ENCODE measurements at places on chromosomes 3 and 15.
A peak's percentile ranks its signal among the peaks of the same experiment; 100 is the strongest.

- DNase-seq = no peak
Measured at GRCh38 chr15:49288391-49288790, 118.3 kb downstream of the GALK2 start.

DNA sequence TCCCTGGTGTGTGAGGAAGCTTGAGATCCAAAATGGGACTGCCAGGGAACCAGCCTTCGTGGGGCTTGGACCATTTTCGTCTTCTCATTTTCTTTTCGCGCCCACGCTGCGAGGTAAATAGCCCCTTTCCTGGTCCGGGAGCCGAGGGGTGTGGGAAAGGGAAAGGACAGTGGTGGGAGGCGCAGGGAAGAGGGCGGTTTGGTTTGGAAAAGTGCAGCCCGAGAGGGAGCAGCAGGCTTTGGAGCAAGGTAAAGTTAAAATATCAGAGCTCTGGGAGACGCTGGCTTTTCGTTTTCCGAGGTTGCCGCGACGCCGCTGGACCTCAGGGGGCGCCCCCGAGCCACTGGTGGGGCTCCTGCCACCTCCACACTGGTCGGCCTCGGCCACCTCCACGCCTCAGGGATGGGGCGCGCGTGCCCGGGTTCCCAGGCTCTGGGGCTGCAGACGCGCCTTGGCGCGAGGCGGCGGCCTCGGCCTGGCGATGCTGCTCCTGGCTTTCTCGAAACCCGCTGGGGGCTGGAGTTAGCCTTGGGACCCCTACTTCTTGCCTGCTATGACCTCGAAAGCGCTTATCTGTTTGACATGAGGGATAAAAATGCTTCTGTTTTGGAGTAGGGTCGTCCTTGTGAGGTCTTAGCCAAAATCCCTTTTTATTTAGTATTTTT is 3.2 kb downstream of the PTPRG start:
- peak; percentile 83 for DNase-seq

- DNase-seq = no peak
Measured at GRCh38 chr3:96931119-96931862, 116.9 kb downstream of the EPHA6 start.

DNA sequence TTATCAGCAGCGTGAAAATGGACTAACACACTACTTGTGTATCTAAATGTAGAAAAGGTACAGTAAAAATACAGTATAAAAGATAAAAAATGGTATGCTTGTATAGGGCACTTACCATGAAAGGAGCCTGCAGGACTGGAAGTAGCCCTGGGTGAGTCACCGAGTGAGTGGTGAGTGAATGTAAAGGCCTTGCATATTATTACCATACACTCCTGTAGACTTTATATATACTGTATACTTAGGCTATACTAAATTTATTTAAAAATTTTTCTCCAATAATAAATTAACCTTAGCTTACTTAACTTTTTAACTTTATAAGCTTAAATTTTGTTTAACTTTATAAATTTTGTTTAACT is 67.2 kb upstream of the TSPAN3 start:
- DNase-seq = peak; percentile 63

DNA sequence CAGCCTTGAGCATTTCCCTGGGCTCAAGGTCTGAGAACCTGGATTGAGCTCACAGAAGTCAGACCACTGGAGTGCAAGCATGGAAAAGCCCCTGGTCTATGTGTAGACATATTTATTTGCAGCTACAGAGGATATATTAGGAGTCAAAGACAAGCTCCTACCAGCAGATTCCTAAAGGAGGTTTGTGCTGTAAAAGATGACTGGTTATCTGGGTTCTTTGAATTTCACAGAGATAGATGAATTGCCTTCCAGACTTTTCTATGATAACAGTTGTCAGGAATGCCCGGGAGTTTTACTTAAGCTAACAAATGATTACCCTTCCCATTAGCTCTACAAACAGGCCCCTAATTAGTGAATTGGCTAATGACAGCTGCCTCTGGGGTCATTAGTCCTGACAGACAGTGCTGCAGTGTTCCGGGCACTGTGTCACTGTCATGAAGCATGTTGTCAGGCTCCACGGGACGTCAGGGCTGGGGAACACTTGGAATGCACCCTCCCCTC is 48.8 kb upstream of the PLXNA1 start:
- peak; percentile 31 for DNase-seq

- peak; percentile 25 for DNase-seq
Measured at GRCh38 chr3:124097362-124098131, 105.6 kb upstream of the ROPN1 start.

GRCh38 chr3:43699864-43700263 is 9.1 kb downstream of the ABHD5 start:
- DNase-seq = peak; percentile 62

GRCh38 chr3:54859184-54859583 is 68.7 kb downstream of the LRTM1 start:
- peak; percentile 67 for DNase-seq

DNA sequence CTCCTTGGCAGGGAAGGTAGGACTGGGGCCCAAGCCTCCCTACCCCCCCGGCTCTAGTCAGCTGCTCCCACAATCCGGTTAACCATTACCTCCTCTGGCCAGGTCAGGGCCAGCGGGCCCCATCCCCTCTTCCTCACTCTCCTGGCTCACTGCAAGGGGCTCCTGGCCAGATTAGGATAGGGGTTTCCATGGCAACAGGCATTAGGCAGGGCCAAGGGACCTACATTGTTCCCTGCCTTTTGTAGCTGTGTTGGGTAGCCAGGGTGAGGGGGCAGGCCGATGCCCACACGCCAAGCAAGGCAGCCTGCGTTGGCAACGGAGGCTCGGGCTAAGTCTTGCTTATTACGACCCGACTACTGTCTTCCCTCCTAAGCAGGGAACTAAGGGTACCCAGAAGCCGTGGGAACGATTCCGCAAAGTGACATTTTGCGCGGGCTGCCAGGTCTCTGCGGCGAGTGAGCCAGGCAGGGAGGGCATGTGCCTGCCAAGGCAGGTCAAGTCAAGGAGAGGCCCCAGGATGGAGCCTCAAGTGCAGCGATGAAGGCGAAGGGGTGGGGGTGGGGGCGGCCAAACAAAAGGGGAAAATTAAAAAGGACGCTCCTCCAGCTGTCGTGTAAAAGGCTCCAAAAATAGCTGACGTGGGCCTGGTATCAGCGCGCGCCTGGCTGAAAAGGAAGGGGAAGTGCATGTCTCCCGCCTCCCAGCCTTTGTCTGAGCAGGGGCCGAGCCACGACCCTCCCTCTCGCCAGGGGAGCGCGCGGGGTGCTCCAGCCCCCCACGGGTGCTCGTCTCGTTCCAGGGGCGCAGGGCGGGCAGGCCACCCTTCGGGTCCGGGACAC is 919 bp downstream of the IDH2 start:
- DNase-seq = peak; percentile 30

GRCh38 chr3:173501931-173502489 is 104.5 kb downstream of the NLGN1 start:
- DNase-seq = no peak

DNA sequence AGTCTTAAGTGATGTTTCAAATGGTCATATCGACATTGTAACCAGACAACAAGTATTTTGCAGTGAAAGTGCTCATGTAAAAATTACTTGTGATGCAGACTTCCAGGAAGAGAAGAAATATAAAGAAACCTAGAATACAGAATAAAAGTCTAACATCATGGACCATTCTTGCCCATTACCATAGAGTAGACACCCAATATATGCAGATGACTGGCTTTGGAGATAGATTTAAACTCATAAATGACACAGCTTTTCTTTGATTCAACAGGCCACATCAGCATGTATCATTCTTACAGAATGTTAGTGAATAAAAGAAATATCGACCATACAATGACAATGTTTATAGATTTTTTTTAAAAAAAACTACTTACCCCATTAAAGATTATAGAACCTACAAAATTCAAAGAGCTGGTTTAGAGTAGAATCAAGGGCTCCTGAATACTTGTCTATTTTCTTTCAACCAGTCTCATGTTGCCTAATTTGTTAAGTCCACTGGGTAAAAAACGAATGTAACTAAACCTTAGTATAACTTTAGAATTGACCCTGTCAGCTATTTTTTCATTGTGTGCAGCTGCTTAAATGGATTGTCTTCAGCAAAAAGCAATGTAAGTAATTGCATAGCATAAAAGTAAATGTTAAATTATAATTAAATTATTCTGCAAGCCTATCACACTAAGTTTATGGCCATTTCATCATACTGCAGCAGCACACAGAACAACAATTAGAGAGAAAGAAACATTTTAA is 268.7 kb upstream of the AGTR1 start:
- peak; percentile 16 for DNase-seq

- no peak for DNase-seq
Measured at GRCh38 chr3:138443521-138444503, 9.4 kb downstream of the ESYT3 start.

- DNase-seq = peak; percentile 78
Measured at GRCh38 chr3:65732051-65732935, 306.4 kb downstream of the MAGI1 start.

GRCh38 chr3:132625613-132626012 is 28.5 kb downstream of the ACKR4 start:
- DNase-seq = no peak

- DNase-seq = peak; percentile 40
Measured at GRCh38 chr15:89851673-89852341, 37.2 kb upstream of the ANPEP start.

- DNase-seq = no peak
Measured at GRCh38 chr3:138032567-138032966, 22.6 kb downstream of the CLDN18 start.

DNA sequence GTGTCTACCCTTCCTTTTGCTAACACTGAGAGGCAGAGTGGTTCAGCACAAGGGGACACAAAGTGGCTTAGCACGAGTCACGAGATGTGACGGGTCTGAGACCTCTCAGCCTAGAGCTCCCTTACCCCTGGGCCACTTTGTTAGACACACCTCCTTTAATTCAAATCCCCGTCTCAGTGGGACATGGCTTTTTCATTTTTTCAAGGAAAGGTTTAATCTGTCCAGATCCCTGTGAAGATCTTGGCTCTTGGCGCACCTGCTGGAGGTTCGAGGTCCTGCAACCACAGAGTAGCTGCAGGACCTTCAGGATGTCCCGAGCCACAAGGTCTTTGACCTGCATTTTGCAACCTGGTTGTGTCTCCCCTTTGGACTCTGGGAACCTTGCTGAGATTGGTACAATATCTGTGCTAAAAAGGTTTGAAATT is 52.0 kb downstream of the LPP start:
- peak; percentile 34 for DNase-seq

- peak; percentile 74 for DNase-seq
Measured at GRCh38 chr15:77118882-77119321, 48.0 kb upstream of the TSPAN3 start.

Measured in ELR (cell line).